ENCODE measurements at places on chromosomes 3 and 15.

- DNase-seq = no peak
Observed at GRCh38 chr15:91950631-91951329, 97.3 kb downstream of the SLCO3A1 start.

DNA sequence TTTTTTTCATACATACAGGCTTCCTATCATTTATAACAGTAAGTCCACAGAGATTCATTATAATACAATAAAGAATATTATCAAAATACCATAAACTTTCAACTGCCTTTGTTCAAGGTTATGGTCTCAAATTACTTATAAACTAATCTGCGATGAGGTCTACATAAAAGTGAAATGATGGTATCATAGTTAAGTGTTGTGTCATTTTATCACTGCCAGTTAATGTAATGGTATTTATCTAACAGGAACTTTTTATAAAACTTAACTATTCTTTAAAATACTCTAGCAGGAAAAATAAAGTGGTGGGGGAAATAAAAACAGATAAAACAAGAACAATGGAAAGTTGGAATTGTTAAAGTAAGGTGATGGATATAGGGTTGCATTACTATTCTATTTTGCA lies 153.1 kb downstream of the OSBPL10 start:
- no peak for DNase-seq

DNA sequence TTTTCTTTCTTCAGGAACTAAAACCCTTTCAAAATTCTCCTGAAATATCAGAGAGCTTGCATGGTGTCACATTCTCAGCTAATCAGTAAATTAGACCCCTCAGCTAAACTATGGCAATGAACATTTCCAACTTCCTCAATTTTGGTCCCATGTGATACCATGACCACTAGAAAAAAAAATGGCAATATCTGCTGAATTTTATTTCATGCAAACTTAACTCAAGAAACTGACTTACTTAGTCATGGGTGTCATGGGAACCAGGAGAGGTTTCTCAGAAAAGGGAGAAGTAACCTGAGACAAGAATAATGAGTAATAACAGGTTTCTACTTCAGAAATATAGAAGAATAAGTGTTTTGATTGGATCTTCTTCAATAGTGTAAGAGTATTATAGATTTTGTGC lies 784.6 kb upstream of the ALCAM start:
- no peak for DNase-seq

- DNase-seq = no peak
Observed at GRCh38 chr3:127711896-127712295, 39.1 kb downstream of the ABTB1 start.

GRCh38 chr3:52317208-52318000 lies 1.3 kb downstream of the DNAH1 start:
- no peak for DNase-seq

- DNase-seq = no peak
Observed at GRCh38 chr3:95759614-95760301, 1054.6 kb upstream of the EPHA6 start.
